NCI-H1105 treated with DMSO at 0.1 percent for 48 hours (cell line): ENCODE measurements at places on chromosomes 4 and X.

DNA sequence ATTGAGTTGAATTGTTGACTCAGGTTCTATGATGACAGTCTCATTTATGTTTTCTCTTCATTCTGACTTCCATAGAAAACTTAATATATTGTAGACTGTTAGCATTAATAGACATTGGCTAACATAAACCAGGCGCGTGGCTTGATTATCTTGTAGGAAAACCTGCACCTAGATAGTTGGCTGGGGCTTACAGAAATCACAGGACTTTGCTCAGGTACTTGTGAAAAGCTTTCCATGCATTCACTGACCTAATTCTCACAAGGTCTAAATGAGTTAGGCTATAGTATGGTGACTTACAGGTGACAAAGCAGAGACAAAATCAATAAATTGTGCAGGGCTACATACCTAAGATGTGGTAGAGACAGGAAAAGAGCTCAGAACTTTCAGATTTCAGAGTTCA, 212.8 kb downstream of the GPAT3 start:
- DNase-seq, result no peak

GRCh38 chr4:6715704-6716017, 313 bp upstream of the BLOC1S4 start:
- no peak for DNase-seq

DNA sequence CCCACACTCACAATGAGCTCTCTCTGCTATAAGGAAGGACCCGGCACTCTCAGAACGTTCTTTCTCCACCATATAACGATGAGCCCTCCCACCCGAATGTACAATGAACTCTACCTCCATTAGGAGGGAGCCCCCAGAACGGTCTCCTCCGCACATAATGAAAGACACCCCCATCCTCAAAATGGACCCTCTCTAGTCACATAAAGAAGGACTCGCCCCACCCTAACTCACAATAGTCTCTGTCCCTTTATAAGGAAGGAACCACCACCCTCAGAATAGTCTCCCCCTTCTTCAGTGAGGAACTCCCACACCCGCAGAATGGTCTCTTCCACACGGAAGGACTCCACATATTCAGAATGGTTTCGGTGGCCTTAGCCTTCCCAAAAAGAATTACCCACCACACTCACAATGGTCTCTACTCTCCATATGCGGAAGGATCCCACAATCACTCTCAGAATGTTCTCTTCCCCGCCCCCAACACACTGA, 477 bp downstream of the SLC35A2 start:
- no peak for DNase-seq

DNA sequence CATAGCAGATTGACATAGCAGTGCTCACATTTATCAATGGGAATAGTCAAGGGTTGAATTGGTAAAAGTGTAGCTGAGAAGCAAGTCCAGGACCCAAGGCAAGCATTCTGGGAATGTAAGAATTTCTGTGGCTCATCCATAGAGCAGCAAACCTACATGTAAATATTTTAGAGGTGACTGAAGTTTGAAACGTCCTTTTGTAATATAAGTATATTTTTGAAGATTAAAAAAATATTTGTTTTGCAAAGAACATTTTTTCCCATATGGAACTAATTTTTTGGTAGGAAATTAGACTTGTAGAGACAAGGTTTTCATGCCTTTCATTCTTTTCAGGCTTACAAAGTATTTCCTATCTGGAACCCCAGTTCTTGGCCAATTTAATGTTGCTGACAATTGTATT, 104.0 kb downstream of the TEX13A start:
- DNase-seq, result no peak

GRCh38 chr4:37246891-37247290, 2.3 kb downstream of the NWD2 start:
- DNase-seq, result peak; percentile 58
